ENCODE measurements at places on chromosomes 7 and 10. TPM values are rescaled to one million over a fixed set of nuclear protein-coding genes. Genes with fewer than 3 reads are reported as not detected.

SFXN3 gene
- 38.2 TPM for total RNA-seq

HIBADH gene
- total RNA-seq, result 52.7 TPM

PLCE1 gene
- 24.6 TPM for total RNA-seq

AGAP9 gene
- 1.7 TPM for total RNA-seq

UNC5B gene
- 10.7 TPM for total RNA-seq

AS3MT gene
- total RNA-seq, result 10.7 TPM

SPACDR gene
- 2.0 TPM for total RNA-seq

FFAR4 gene
- 0.30 TPM for total RNA-seq

C10orf53 gene
- 0.11 TPM for total RNA-seq

AGBL3 gene
- total RNA-seq, result 5.9 TPM

C10orf143 gene
- total RNA-seq, result 2.2 TPM

AKR1E2 gene
- total RNA-seq, result 26.7 TPM

MAP3K8 gene
- total RNA-seq, result 9.6 TPM

FAM25C gene
- not detected for total RNA-seq

GIMAP8 gene
- total RNA-seq, result 8.8 TPM

ITPRID1 gene
- total RNA-seq, result 0.11 TPM

CHCHD2 gene
- total RNA-seq, result 182 TPM

CLEC2L gene
- total RNA-seq, result 14.9 TPM

PRTFDC1 gene
- 28.7 TPM for total RNA-seq

GRID2IP gene
- 0.39 TPM for total RNA-seq

NUTM2A gene
- total RNA-seq, result 1.2 TPM

SPDYE1 gene
- not detected for total RNA-seq

PTN gene
- 566 TPM for total RNA-seq

EBF3 gene
- 14.3 TPM for total RNA-seq

All from spinal cord (tissue), 10 donors.